ENCODE measurements at places on chromosomes 6 and 20.
A peak's percentile ranks its signal among the peaks of the same experiment; 100 is the strongest.

DNA sequence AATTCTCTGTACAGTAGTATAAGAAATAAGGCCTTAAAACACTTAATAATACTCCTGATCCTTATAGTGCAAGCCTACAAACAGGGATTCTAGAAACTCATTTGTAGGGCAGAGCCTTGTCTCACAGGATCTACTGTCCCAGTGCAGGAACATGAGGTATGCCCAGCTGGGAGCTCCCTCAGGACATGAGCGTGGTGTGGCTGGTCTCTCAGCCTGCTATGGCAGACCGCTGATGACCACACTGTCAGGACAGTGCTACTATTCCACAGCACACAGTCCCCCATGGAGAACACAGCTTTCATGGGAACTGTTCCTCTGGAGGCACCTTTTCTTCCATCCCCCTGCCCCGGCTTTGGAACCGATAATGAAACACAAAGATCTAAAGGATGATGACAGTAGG is 53.0 kb downstream of the SERAC1 start:
- DNase-seq: no peak

- DNase-seq: peak; percentile 88
These were observed 60.7 kb downstream of the TNFAIP3 start for GRCh38 chr6:137927777-137928218.

- DNase-seq: no peak
These were observed 23.8 kb upstream of the FAM217A start for GRCh38 chr6:4102687-4103244.

DNA sequence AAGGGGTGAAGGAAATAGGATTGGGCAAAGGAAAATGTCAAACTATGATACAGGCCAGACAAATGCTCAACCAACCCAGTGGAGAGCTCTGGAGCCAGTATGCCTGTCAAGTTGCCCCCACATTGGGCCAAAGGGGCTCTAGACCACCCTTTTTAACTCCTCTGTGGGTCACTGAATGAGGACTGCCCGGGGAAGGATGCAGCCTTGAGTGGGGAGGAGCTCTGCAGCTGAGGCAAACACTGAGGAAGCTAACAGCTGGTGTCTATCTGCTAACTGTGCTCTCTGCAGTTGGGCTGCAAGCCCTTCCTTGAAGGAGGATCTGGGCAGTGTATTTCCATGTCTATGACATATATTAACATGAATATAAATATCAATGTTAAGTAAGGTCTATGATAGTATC is 98.4 kb upstream of the PRSS16 start:
- no peak for DNase-seq

All from suppressor macrophage treated with lipopolysaccharide for 4 hours (primary cell).